ENCODE measurements at places on chromosomes 7 and 10.

DNA sequence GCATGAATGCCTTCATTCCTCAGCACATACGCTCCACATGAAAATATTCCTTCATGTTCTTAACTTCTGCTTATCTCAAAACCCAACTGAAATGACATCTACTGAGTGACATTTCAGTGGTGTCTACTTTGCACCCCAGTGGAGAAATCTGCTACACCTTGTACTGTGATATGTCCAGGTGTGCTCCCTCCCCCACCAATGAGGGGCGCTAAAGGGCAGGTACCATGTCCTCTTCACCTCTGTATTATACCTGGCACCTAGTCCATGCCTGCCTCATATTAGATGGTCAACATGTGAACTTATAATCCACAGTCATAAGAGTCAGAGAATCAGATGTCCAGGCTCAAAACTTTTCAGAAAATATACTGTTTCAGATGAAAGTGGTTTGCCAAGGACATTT is 2.1 kb downstream of the PAXIP1 start:
- no peak for DNase-seq

GRCh38 chr10:2744547-2745200 is 322.7 kb upstream of the PFKP start:
- DNase-seq: no peak

DNA sequence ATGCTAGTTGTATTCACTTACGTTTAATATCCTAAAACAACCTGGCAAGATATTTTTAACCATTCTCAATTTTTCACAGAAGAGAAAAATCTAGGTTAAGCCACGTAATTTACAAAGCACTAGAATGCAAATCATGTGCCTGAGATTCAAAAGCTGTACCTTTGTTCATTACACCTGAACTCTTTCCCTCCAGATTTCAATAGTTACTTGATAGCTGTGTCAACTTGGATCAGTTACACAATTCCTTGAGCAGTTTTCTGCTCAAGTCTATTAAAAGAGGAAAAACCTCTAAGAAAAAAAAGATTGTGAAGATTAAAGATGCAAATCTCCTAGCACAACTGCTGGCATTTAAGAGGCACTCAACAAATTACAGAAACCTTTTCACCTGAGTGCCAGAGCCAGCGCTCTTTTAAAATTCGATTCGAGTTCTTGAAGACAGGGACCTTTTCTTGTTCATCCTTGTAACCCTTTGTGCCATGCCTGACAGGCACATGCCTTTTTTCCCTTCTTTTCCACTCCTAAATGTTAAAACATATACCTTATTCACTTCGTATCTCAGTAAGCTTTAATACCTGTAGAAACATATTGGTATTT is 886 bp downstream of the NSUN6 start:
- DNase-seq: no peak

GRCh38 chr10:13414855-13415254 is 66.8 kb upstream of the SEPHS1 start:
- no peak for DNase-seq

DNA sequence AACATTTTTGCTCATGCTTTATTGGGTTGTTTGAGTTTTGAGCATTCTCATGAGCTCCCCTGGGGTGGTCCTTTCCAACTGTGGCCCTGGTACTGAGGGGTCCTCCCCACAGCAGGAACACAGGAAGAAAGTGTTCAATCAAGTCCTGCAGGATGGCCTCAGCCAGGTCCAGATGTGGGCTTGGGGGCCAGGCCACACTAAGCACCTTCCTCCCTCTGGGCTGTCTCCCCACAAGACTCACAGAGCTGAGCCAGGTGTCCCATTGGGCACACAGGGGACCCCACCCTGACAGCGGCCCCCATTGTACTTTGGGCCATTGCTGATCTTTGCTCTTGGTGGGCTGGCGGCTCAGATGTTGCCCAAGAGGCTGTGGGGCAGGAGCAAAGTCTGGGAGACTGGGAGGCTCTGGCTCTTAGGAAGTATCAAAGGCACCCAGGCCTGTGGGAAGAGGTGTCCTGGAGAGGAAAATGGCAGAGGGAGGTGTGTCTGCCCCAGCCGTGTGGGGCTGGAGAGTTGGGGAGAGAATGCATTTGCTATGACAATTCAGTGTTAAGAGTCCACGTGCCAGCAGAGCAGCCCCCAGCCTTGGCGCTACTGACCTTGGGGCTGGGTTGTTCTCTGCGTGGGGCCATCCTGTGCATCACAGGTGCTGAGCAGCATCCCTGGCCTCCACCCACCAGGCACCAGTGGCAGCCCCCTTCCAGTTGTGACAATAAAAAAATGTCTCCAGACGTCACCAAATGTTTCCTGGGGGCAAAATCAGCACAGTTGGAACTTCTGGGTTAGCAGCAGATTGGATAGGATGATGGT is 17.8 kb downstream of the SCART1 start:
- DNase-seq: no peak

- DNase-seq: no peak
These were observed 88.6 kb downstream of the FANK1 start for GRCh38 chr10:125984865-125985495.

GRCh38 chr10:34337917-34338316 is 477.2 kb downstream of the PARD3 start:
- no peak for DNase-seq

DNA sequence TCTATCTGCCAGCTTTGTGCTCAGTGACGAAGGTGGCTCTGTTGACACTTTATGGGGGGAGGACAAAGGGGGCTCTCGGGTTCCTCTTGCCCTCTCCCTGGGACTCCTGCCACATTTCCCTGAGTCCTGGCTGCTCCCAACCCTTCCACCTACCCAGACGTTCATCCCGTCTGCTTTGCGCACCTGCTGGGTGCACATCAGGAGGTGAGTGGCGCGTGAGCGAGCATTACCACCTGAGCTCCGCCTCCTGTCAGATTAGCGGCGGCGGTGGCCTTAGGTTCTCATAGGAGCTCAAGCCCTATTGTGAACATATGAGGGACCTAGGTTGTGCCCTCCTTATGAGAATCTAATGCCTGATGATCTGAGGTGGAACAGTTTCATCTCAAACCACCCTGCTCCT is 137.2 kb downstream of the DYNC2I1 start:
- no peak for DNase-seq

DNA sequence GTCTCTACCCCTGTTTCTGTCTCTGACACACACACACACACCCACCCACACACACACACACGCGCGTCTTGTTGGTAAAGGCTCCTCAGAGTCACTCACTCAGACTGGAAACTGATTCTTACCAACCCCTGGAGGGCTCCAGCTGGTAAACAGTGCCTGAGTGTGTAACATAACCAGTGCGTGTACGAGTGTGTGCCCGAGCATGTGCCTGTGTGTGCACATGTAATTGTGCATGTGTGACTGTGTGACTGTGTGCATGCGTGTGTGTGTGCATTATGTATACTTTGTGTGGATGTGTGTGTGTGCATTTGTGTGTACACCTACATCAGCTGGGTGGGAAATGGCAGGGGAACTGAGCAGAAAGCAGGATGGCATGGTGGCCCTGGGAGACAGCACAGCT is 317.1 kb downstream of the WDR37 start:
- DNase-seq: no peak

DNA sequence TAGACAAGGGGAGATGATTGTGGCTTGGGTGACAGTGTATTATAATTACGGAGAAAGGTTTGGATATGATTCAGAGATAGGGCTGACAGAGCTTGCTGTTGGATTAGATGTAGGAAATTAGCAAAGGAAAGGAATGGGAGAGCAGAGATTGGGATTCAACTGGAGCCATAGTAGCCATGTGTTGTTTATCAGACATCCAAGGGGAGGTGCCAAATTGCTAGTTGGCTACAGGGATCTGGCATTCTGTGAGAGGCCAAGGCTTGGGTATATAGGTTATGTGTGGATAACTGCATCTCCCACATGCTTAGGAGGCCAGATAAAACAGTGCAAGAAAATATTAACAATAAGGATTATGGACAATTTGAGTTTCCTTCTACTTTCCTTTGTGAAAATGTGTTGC is 34.9 kb downstream of the CSGALNACT2 start:
- DNase-seq: no peak

DNA sequence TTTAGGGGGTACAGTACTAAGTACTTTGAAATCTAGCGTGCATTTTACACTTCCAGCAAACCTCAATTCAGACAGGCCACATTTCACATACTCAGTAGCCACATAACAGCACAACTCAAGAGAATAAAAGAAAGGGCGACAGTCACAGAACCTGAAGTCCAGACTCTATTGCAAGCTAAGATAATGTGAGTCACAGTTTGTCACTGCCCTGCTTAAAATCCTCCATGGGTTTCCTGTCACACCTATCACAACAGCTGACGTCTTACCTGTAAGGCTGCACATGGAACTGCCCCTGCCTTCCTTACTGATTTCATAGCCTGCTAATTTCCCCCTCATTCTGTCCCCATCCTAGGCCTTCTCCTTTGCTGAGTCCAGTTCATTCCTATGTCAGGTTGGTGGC is 16.1 kb upstream of the CDK14 start:
- DNase-seq: no peak

GRCh38 chr10:72709041-72709440 is 17.1 kb downstream of the MCU start:
- DNase-seq: no peak

GRCh38 chr10:83310688-83311087 is 828.6 kb upstream of the GHITM start:
- no peak for DNase-seq

DNA sequence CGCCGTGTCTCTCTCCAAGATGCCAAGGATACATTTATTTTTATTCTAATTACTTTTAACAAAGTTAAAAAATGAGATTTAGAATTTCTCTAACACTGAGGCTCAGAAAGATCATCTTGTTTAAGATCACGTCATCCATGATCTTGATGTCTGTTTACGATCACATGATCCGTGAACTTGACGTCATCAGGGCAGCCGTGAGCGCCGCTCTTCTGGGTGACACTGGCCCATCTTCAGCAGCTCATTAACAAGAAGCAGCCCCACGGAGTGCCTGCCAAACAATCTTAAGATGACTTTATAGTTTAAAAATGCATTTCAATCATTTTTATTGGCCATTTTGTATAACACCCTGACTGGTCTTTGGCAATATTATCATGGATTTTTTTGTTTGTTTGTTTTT is 291.1 kb upstream of the PRKCQ start:
- no peak for DNase-seq

DNA sequence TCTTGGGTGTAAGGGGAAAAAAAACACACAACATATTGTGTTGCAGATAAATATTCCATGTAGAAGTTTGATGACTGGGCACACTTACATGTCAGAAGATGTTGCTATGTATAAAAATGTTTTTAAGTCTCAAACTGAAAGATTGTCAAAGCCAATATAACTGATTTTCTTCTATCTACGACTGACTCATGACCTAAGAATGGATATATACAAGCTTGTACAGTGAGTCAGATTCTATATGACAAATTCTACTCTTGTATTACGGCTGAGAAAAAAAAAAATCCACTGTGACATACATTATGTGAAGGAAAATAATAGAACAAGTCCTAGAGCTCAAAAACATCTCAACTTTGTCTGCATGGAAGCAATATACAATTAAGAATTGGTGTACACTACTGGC is 343.0 kb upstream of the PCDH15 start:
- DNase-seq: no peak

GRCh38 chr7:32335107-32335506 is 155.1 kb downstream of the LSM5 start:
- no peak for DNase-seq

- no peak for DNase-seq
These were observed 94.0 kb downstream of the ADARB2 start for GRCh38 chr10:1643161-1643907.

DNA sequence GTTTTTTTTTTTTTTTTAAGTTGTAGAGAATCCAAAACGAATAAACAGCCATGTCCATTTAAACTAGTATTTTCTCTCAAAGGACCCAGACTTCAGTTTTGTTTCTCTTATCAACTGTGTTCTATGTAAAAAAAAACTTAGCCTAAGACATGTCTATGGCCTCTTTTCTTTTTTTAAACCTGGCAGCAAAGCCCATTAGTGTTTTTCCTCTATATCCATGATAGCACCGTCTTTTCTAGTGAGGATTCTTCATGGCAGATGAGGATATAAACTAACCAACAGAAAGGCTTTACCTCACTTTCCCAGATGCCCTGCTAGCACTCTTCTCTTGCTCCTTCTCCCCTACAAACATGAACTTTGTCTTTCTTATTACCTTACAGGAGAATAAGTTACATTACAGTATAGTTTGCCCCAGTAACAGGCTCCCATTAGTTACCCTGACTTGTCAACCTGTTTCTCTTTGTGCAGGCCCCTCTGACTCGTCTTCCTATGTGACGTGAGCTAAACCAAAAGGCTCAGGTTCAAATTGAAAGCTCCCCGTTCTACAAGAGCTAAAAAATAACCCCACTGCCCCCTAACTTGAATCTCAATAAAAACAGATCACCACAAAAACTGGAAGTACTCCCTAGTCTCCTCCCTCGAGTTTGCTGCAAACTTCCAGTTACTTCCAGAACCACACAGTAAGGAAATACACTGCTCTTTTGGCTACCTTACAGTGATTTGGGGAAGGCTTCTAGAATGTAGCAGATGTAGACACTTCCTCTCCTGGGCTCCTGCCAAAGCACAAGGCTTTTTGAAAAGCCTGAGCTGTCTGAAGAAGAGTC is 20.1 kb downstream of the P4HA1 start:
- no peak for DNase-seq

GRCh38 chr10:131743190-131744151 is 157.3 kb upstream of the PPP2R2D start:
- no peak for DNase-seq

DNA sequence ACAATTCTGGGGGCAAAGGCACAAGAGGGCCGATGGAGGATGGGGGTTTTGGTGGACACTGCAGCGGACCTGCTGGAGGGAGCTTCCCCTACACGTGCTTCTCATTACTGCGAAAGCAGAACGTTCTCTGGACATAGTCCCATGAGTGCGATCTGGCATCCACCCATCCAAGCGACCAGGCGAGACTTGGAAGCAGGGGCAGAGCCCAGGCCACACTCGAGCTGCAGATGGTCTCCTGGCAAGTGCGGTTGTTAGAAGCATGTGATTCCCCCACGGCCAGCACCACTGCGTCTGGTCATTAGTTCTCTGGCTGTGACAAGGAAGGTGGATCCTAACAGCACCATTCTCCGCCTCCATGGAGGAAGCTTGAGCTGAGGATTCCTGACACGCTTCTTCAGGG is 118.4 kb upstream of the TCERG1L start:
- DNase-seq: no peak

DNA sequence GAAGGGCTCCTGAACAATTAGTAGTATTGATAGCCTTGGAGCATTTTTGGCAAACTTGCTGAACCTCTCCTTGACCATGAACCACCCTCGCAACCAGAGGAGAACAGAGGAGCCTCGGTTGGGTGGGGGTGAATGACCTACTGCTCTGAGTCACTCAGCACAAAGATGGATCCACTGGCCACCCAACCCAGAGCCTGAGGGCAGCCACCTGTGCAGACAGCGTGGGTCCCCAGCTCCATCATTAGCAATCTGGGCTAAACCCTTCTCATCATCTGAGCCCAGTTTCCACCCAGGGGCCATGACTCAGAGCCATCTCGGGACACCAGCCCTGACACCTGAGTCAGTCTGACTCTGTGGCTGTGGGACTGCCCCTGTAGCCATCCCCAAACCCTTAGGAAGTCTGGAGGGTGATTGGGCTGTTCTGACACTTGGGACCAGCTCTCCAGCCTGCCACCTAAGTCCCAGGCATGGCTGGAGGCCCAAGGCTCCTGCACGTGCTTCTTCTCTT is 171.8 kb upstream of the GPR26 start:
- no peak for DNase-seq

Measured in CD4-positive, alpha-beta memory T cell (primary cell).